ENCODE measurements at places on chromosomes 2 and 18.

DNA sequence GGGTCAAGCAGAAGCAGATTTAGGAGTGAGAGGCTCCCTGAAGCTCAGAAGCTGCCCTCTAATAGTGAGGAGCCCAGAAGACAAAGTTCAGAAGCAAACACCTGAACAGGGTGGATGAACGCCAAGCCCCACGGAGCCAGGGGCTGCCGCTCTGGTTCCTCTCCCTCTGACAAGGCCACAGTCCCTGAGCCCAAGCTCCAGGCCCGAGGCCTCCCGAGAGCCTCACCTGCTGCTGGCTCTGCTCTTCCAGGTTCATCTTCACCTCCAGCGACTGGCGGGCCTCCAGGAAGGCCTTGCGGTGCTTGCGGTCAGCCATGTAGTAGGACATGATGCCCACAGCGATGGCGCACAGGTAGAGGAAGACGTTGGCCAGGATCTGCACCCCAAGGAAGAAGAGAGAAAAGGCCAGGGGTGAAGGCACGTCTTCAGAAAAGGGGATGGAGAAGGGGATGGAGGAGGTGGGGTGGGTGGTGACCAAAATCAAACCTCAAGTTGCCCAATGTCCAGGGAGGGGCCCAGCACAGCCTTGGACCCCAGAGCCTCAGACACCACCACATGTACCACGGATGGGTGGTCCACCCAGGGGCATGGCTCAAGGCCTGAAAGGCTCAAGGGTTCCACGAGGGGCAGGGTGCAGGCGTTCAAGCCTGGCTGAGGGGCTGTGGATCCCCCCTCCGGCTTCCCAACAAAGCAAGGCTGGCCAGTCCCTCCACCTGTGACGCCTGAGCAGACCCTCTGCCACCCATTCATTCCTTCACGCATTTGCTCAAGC lies 47.5 kb downstream of the ADCY3 start:
- DNase-seq: no peak
- no peak overlapping the region for H3K27ac ChIP-seq
- H3K27me3 ChIP-seq: no peaks in the 10 kb centered on the region
- H3K4me1 ChIP-seq: no peaks in the 10 kb centered on the region

DNA sequence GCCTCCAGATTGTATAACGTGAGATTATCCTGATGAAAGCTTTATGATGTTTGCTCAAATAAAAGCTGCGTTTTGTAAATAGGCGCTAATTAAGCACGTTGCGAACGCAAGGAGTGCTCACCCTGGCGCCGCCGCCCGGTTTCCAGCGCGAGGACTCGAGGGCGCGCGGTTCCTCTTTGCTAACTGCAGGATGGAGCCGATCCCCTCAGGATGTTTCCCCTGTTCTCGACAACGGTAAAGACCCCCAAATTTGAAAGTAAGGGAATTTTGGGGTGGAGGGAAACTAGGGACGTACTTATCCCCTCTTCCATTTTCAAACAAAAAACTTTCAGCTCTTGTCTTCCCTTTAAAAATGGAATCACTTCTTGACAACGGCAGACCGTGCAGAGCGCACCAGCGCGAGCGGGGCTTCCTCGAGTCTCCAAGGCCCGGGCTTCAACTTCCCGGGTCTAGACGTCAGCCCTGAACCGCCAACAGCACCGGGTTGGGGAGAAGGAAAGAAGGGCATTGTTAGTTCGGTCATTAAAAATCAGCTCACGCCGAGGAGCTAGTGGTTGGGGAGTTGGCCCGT lies 1.1 kb upstream of the GBX2 start:
- H3K4me1 ChIP-seq: no peaks in the 10 kb centered on the region
- H3K36me3 ChIP-seq: no peaks in the 10 kb centered on the region
- no peak for DNase-seq
- no peaks in the 10 kb centered on the region for H3K27me3 ChIP-seq
- H3K27ac ChIP-seq: no peak overlapping the region

- H3K27ac ChIP-seq: no peak overlapping the region
- no peak for DNase-seq
- no peaks in the 10 kb centered on the region for H3K36me3 ChIP-seq
- H3K27me3 ChIP-seq: peaks cover 2% of the 10 kb centered on the region
- no peaks in the 10 kb centered on the region for H3K4me1 ChIP-seq
- H3K4me3 ChIP-seq: no peak overlapping the region
Measured at GRCh38 chr2:70744397-70744796, 23.6 kb downstream of the ADD2 start.

- no peaks in the 10 kb centered on the region for H3K27me3 ChIP-seq
- no peaks in the 10 kb centered on the region for H3K4me1 ChIP-seq
- H3K27ac ChIP-seq: no peak overlapping the region
- DNase-seq: no peak
- no peaks in the 10 kb centered on the region for H3K36me3 ChIP-seq
- H3K4me3 ChIP-seq: no peak overlapping the region
Measured at GRCh38 chr2:201821080-201821479, 14.7 kb downstream of the CDK15 start.

DNA sequence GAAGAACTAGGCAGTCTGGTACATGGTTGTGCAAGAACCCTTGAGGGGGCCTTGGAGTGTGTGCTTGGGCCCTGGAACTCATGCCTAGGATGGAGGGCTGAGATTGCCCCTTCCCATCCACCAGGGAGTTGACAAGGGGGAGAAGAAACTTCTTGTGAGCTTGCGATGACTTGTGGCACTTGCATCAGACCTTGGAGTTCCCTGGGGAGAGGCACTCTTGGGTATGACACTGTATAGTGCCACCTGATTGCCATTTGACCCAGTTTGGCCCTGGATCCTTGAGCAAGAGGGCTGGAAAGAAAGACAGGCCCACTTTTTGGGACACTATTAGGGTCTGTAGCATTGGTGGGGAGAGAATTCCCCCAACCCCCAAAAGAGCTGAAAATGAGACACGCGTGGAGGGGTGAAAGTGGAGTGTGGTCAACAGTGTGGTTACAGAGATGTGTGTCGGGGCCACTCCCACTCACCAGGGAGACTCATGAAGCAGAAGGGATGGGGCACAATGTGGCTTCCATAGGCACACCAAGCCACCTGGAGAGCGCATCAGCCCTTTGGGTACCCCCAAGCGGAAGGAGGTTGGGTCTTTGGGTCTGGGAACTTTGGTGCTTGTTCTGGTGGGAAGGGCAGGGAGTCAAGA lies 101.3 kb downstream of the MSH2 start:
- H3K27me3 ChIP-seq: no peaks in the 10 kb centered on the region
- no peak for DNase-seq
- H3K27ac ChIP-seq: no peak overlapping the region
- no peak overlapping the region for H3K4me3 ChIP-seq
- no peaks in the 10 kb centered on the region for H3K36me3 ChIP-seq
- no peaks in the 10 kb centered on the region for H3K4me1 ChIP-seq

- H3K36me3 ChIP-seq: no peaks in the 10 kb centered on the region
- no peaks in the 10 kb centered on the region for H3K27me3 ChIP-seq
- H3K4me3 ChIP-seq: no peak overlapping the region
Measured at GRCh38 chr2:223929571-223930102, 15.5 kb downstream of the WDFY1 start.

DNA sequence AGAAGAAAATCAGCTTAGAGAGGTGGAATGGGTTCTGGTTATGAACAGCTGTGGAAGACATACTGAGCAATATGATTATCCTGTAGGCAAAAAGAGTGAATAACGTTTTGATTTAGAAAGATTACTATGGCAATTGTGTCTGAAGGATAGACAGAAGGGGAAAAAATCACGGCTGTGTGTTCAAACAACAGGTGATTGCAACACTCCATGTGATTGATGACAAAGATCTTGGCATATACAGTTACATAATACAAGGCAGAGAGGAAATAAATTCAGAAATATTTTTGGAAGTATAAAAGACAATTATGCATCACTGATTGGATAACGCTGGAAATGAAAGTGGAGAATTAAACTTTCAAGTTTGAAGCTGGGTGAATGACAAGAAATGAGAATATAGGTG lies 58.5 kb upstream of the KCNJ3 start:
- no peaks in the 10 kb centered on the region for H3K4me1 ChIP-seq
- H3K4me3 ChIP-seq: no peak overlapping the region
- DNase-seq: no peak
- H3K27me3 ChIP-seq: no peaks in the 10 kb centered on the region
- no peaks in the 10 kb centered on the region for H3K36me3 ChIP-seq

- H3K4me1 ChIP-seq: no peaks in the 10 kb centered on the region
- H3K4me3 ChIP-seq: no peak overlapping the region
- no peaks in the 10 kb centered on the region for H3K36me3 ChIP-seq
- H3K27ac ChIP-seq: no peak overlapping the region
- no peak for DNase-seq
Measured at GRCh38 chr2:182887093-182887492, 20.7 kb upstream of the FRZB start.

DNA sequence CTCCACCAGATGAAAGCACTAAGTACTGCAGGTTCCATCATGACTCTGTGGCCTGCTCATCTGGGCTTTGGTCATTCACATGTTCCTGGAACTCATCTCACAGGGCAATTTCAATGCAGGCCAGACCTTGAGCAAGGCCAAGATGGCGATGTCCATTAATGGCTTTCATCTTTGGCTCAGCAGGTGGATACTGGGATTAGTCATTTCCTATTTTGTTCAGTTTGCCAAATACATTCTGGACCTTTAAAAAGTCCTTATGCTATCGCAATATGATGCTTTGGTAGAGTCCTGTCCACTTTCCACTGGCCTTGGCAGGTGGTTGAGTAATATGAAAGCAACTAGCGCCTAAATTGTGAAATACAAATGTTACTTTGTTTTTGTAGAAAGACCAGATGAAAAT lies 170.1 kb upstream of the REV1 start:
- no peak overlapping the region for H3K4me3 ChIP-seq
- no peak overlapping the region for H3K27ac ChIP-seq
- no peaks in the 10 kb centered on the region for H3K27me3 ChIP-seq
- DNase-seq: no peak
- H3K4me1 ChIP-seq: no peaks in the 10 kb centered on the region

DNA sequence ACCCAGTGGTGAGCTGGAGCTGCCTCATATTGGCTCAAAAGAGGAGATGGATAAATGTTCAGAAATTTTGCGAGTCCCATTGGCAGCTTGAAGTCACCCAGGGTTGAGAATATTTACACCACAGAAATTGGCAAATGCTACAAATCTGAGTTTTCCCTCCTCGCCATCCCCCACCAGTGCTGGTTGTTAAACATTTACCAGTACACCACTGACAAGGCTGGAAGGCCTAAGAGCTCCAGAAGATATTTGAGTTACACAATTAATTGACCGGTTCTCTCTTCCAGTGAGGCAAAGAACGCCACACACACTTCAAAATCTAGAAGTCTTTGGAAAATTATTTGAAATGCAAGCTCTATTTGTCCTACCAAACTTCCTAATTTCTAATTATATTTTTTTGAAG lies 47.5 kb upstream of the ATIC start:
- no peaks in the 10 kb centered on the region for H3K27me3 ChIP-seq
- DNase-seq: no peak
- no peaks in the 10 kb centered on the region for H3K36me3 ChIP-seq
- H3K27ac ChIP-seq: no peak overlapping the region

- no peak overlapping the region for H3K27ac ChIP-seq
- H3K4me3 ChIP-seq: no peak overlapping the region
- DNase-seq: no peak
- no peaks in the 10 kb centered on the region for H3K36me3 ChIP-seq
Measured at GRCh38 chr2:34012715-34013302, 413.7 kb upstream of the FAM98A start.

DNA sequence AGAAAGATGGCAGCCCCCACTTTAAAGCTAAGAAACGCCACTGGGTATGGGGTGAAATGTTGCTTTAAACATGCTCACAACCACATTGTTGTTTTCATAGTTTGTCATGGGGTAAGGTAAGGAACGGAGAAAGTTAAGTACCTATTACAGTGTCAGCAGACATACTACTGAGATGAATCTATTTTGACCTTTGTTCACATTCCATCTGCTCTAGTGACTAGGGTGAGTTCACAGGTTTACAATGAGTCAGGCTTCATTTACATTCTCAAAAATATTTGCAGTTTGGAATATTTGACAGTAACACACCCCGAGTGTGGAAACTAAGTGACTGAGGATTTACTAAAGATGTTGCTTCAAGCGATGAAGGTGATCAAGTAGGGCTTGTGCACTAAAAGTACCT lies 428.7 kb upstream of the ACVR2A start:
- no peak overlapping the region for H3K4me3 ChIP-seq
- no peak for DNase-seq
- no peak overlapping the region for H3K27ac ChIP-seq

DNA sequence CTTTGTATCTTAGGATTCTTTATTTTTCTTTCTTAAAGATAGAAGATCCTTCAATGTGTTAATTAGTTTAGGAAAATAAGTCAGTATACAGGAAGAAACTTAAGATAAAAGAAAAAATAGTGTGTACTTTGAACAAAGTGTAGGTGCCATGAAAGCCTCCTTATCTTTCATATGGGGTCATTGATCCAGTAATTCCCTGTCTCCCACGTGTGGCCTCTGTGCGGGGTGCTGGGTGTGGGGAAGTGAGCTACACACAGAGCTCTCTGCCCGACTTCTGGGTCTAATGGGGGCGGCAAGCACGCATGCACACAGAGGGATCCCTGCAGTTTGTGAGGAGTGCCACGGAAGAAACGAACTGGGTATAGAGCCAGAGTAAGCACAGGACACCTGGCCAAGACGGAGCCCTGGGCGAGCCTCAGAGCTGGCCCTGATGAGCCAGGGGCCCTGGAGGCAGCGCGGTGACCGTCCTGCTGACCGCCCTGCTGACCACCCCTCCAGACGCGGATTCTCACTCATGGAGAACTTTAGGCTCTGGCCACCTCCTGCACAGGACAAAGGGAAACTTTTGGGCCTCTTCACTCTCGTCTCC lies 253.5 kb downstream of the ACKR3 start:
- no peak for DNase-seq
- H3K4me3 ChIP-seq: no peak overlapping the region
- no peak overlapping the region for H3K27ac ChIP-seq
- no peaks in the 10 kb centered on the region for H3K27me3 ChIP-seq
- no peaks in the 10 kb centered on the region for H3K36me3 ChIP-seq

DNA sequence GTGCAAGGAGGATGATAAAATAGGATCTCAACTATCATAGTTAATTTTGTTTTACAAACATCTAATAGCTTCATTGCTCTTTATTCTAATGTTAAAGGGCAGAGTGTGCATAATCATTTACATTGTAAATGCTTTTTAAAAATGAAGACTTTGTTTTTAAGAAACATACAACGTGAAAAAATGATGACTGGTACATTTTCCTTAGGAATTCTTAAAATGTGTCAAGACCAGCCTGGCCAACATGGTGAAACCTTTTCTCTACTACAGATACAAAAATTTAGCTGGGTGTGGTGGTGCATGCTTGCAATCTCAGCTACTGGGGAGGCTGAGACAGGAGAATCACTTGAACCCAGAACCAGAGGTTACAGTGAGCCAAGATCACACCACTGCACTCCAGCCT lies 179.0 kb downstream of the PDE1A start:
- DNase-seq: no peak
- H3K4me3 ChIP-seq: no peak overlapping the region
- no peak overlapping the region for H3K27ac ChIP-seq

GRCh38 chr2:14137643-14138042 lies 494.9 kb upstream of the LRATD1 start:
- H3K4me3 ChIP-seq: no peak overlapping the region
- no peak for DNase-seq
- no peaks in the 10 kb centered on the region for H3K27me3 ChIP-seq
- no peak overlapping the region for H3K27ac ChIP-seq
- H3K4me1 ChIP-seq: no peaks in the 10 kb centered on the region

All from naive thymus-derived CD4-positive, alpha-beta T cell (primary cell).